ENCODE measurements at places on chromosomes 2 and 18.

GRCh38 chr2:172052000-172052983 lies 33.0 kb upstream of the DLX1 start:
- no peak for DNase-seq

DNA sequence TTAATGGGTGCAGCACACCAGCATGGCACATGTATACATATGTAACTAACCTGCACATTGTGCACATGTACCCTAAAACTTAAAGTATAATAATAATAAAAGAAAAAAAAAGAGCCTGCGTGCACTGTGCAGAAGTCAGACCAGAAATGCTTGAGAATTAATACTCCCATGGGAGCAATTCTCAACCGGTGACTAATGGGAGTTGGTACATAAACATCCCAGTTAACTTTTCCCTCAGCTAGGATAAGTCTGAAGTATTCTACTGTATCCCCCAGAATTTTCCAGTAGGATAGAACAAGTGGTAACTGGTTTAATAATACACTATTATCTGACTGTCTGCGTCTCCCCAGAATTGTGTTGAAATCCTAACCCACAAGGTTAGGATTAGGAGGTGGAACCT lies 113.6 kb upstream of the COL5A2 start:
- no peak for DNase-seq

DNA sequence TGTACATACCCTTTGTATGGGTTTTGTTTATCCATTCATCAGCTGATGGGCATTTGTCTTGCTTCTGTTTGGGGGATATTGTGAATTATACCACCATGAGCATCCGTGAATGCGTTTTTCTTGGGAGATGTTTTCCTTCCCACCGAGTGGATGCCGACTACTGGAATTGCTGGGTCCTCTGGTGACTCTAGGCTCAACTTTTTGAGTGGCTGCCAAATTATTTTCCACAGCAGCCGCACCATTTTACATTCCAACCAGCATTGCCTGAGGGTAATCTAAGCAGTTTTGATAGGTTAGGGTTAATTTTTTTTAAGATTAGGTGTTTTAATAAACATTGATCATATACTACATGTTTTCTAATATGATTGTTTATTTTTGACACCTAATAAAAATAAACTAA lies 220.1 kb downstream of the SNTG2 start:
- no peak for DNase-seq

DNA sequence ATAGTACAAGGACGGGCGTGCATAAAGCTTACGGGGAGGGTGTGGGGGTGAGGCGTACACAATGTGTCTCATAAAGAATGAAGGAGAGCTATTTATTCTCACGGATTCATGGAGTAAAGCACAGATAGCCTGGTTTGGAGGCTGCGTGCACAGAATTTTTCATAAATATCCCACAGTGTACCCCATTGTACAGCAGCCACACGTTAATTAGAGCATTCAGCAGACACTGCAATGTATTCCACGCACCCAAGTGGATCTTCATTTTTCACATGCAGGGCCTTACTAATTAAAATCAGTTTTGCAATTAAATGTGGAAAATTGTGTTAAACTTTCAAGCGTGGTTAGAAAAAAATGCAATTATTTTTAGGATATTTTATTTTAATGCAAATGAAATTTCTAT lies 227.7 kb upstream of the PXDN start:
- DNase-seq: no peak

DNA sequence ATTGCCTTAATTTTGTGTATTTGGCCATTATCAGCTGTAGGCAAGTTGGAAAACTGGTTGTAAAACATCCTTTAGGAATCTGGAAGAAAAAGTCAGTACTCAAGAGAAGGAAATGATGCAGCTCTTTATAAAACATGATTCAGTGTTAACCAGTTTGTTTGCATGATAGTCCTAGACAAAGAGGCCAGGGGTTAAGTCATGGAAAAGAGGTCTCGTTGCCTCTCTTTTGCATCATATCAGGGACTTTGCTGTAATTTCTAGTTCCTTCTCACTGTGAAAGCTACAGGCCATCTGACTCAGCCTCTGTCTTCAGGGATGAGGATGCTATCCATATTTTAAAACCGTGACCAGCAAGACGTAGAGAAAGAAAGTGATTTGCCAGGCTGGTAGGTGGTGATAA lies 38.0 kb downstream of the NPAS2 start:
- no peak for DNase-seq

DNA sequence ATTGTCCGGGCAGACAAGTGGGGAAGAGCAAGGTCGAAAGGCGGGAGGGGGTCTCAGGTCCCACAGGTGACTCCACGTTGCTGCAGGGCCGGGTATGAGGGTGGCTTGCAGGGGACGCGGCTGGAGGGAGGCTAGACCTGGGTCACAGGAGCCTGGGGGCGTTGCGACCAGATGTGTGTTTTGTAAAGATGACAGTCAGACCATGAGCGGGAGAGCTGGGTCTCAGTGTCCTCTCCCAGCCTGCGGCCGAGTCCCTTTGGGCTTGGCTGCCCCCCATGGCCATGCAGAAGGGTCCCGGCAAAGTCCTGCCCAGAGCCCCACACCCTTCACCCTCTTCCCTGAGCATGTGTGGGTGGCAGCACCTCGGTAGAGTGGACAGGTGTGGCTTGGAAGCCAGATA lies 239.2 kb downstream of the ATAD2B start:
- DNase-seq: no peak

DNA sequence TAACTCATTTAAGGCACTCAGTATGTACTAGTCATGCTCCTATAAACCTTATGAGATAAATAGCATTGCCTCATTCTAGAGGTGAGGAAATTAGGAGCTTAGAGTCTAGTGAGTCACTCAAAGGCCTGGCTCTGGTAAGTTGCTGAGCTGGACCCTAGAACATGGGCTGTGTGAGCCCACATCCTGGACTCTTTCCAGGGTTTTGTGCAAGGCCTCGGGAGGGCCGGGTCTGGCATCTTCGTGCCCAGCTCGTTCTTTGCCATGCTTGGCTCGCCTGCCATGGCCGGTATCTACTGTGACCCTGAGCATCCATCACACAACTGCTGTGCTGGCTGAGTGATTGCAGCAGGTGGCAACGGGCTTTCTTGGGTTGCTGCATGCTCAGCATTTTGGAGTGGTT lies 168.0 kb downstream of the LPIN1 start:
- no peak for DNase-seq
